ENCODE measurements at places on chromosomes 3 and 15.

DNA sequence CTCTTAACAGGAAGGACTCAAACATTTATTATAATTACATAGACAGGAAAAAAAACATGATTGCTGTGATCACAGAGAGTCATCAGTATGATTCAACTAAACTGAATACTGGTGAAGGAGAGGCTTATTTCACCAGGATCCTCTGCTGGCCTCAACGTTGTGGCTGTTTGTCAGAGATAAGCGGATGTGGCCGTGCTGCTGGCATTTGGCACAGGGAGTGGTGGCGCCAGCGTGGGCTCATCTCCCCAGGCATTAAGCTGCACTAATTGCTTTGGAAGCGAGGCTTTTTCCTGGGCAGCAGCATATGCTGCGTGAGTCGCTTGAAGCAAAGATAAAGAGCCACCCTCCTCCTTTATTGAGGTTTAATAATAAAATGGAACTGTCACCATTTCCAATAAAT lies 306.7 kb downstream of the LRTM1 start:
- no peak for DNase-seq

DNA sequence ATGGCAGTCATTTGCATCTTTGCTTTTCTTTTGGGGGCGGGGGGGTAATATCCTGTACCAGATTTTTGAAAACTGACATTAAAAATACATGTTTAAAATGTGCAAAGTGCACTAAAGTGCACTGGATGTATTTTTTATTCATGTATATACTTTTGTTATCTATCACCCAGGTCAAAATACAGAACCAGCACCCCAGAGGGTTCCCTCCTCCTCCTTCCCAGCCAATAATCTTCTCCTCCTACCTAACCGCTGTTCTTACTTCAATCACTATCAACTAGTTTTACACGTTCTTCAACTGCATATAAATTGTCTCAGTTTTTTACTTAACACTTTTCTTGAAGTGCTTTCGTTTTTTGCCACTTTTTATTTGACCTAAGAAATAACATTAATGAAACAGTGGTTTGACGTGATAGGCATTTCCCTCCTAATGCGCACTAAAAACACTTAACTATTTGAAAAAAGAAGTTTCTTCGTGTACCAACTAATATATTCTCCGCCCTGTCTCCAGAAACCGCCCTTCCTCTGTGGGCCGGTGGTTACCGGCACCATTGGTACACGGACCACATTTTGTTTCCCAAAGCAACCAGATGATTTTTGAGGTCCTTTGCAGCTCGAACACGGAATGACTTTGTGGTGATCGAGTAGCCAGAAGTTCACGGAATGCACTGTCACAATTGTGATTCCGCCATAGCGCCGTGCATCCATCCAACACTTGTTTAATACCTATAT lies 836 bp upstream of the AKAP13 start:
- DNase-seq, result peak; percentile 31

DNA sequence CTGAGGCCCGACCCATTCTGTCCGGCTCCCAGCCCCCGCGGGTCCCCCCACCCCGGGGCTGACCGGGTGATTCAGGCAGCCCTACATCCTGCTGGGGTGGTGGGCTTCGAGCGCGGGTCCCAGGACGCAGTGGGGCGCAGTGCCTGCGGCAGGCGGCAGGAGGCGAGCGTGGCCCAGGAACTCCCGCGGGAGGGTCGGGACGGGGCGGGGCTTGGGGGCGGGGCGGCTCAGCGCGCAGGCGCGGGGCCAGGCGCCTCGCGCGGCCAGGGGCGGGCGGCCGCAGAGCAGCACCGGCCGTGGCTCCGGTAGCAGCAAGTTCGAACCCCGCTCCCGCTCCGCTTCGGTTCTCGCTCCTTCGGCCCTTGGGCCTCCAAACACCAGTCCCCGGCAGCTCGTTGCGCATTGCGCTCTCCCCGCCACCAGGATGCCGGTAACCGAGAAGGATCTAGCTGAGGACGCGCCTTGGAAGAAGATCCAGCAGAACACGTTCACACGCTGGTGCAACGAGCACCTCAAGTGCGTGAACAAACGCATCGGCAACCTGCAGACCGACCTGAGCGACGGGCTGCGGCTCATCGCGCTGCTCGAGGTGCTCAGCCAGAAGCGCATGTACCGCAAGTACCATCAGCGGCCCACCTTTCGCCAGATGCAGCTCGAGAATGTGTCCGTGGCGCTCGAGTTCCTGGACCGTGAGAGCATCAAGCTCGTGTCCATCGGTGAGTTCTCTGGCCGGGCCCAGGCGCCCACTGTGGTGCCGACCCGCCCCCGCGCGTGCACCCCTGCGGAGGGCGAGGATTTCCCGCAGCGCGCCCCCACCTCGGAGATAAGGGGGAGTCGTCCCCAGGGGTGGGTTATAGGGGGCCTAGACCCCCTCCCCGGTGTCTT lies at the start of gene FLNB:
Gene FLNB, plus strand, starts transcription at position 282 of the 885 bp plus-strand sequence. Its CDS starts 143 bp downstream, at position 425.
- DNase-seq, result peak; percentile 70

- no peak for DNase-seq
Measured at GRCh38 chr3:59386165-59386564, 336.3 kb upstream of the CFAP20DC start.

GRCh38 chr3:11001658-11002021 lies 9.1 kb downstream of the SLC6A1 start:
- no peak for DNase-seq

- no peak for DNase-seq
Measured at GRCh38 chr3:24494618-24495325, at the start of gene THRB. Gene THRB, minus strand, starts transcription at chr3:24494850.

GRCh38 chr3:196620161-196620604 lies 19.3 kb upstream of the NRROS start:
- no peak for DNase-seq

GRCh38 chr3:164806188-164806587 lies 272.1 kb downstream of the SI start:
- DNase-seq, result no peak

DNA sequence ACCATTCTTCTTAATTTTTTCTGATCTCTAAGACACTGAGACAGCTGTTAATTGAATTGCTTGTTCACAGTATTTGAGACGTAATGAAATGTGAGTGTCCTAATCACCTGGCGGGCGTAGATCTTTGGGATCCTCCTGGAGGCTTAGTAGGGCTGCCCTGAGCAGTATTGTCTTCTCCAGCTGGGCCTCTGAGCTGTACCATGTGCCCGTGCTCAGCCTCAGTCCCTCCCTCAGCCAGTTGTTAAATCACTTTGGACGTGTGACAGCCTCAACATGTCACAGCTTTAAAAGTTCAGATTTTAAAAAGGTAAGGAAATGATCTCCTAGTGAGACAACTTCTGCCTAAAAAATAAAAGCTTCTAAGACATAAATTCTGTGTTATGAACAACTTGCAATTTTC lies 35.5 kb downstream of the IGF1R start:
- no peak for DNase-seq

- no peak for DNase-seq
Measured at GRCh38 chr3:4949659-4950058, 29.6 kb upstream of the BHLHE40 start.

DNA sequence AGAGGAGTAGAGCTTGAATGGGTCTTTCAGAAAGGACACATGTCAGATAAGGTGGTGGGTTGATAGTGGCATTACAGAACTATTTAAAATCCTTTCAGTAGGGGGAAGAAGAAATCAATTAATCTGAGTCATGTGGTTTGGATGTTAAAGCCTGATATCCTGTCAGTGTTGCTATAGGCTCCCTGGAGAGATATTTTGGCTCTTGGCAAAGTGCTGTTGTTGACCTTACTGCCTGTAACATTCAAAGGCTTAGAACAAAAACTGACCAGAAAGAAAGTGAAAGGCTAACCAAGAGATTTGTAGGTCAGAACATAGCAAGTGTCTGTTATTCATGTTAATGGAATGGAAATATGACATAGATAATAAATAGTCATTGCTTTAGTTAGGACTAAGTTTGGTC lies 552.9 kb downstream of the DIPK2A start:
- DNase-seq, result no peak

GRCh38 chr3:162719684-162720341 lies 1223.2 kb downstream of the OTOL1 start:
- no peak for DNase-seq

- DNase-seq, result no peak
Measured at GRCh38 chr15:76401285-76401684, 64.7 kb downstream of the ISL2 start.

DNA sequence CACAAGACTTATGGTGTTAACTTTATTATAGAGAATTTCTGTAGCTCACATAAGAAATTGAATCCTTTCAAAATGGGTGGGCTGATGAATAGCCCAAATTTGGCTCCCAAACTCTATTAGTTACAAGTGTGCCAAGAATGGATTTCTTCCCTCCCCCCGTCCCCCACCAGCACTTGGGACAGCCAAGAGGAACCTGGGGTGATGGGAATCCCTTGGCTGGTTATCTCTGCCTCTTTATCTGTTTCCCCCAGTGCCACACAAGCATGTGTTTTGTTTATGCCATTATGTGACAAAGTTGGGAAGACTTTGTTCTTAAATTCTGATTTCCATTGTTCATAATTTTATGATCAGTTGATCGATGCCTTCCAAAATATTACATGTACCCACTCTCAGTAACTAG lies 28.3 kb downstream of the CMSS1 start:
- DNase-seq, result no peak

DNA sequence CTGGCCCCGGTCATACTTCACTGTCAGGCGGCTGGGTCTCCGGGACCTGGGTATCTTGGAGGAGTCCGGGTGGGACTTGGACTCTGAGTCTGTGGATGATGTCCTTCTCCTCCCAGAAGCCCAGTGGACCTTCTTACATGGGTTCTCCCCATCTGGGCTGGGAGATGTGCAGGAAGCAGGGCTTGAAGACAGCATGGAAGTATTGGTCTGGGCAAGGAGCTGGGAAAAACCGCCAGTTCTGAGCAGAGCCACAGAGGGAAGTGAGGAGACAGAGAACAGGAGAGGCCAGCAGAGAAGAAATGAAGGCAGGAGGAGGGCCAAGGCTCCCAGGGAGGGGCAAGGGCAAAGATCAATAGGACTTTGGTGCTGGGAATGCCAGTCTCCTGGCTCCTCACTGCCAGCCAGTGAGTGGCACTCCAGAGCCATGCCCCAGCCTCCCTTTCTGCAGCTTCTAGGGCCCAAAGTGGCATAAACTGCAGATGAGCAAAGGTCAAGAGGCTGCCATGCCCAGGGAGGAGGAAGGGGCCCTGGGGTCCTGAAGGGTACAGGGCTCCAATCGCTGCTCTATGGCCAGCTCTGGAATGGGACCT lies at the start of gene PPP1R14D:
Gene PPP1R14D, minus strand, starts transcription at position 262 of the 590 bp plus-strand sequence. Its CDS starts 67 bp downstream, at position 195.
- DNase-seq, result no peak

DNA sequence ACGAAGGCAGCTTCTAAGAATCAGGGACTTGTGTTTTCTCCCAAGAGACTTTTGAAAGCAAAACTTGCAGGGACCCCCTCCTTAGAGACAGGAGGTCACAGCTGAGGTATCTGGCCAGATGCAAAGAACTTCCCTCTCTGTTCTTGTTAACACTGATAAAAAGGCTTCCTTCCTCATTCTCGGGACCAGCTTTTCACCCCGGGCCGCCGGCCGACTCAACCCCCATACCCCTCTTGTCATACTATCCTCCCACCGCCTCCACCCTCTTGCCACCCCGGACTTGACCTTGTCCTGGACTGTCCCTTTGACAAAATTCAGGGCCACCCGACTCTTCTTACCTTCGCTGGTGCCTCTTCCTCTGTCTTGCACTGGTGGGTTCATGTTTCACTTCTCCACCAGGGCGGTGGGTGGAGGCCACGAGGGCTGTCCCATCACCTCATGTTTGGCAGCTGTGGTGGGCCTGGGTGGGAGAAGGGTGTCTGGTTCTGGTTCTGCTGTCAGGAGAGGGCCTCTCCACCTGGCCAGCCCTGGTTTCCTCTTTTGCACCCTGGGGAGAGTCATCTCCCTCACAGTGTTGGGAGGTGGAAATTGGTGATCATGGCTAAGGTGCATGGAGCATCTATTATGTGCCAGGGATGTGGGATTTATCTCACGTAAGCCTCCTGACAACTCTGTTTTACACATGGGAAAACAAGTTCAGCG lies 32.5 kb downstream of the BHLHE40 start:
- DNase-seq, result peak; percentile 20

DNA sequence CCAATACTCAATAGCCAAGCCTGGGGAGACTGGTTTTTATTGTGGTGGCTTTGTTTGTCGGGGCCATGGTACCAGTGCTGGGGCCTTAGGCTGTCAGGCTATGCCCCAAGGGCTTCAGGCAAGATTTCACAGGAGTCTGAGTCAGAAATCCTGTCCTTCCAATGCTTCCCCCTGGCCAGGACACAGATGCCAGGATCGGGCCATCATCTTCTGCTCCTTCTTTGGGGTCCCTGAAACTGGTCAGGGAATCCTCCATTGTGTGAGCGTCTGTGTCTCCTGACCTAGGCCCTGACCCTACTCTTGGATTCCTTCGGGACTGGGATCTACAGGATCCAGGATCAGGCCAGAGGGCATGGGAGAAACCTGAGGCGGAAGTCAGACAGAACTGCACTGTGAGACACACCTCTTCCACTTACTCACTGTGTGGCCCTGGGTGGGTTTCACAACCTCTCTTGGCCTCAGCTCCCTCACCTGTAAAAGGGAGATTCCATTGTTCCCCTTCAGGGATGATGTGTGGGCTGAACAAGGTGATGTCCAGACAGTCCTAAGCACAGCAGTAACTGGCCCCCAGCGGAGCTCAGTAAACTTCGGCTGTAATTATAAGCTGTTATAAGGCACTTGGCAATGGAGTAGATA lies 292.7 kb downstream of the UACA start:
- no peak for DNase-seq

DNA sequence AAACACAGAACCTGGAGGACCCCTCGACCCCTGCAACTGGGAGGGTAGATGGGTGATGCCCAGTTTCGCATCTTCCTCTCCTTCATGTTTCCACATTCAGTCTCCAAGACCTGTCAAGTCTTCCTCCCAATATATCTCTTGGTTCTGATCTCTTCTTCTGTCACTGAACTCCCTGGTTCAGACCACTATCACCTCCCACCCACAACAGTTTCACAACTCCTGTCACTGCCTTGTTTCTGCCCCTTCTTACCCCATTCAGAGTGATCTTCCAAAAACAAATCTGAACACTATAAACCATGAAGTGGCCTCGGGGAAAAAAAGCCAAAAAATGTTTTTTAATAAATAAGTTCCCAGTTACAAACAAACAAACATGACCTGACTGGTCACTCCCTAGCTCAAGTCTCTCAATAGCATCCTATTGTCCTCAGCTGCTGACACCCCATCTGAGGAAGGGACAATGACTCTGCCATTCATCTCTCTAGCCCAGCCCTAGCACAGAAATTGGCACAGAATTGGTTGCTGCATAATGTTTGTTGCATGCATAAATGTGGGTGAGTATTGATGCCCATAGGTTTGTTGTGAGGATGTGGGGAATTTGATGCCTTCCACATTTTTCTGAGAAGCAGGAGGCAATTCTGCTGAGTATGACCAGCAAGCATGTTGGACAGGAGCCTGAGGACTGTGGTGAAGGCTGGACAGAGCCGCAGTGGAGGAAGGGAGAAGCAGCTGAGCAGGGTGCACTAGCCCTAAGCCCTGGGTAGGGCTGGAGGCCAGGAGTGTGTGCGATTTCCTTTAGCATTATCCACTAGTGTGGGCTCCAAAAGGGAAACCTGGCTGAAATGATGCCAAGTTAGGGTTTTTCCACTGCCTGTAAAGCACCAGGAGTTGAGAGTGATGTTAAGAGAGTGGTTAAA lies 12.2 kb upstream of the XYLB start:
- DNase-seq, result no peak

GRCh38 chr15:67815036-67815592 lies 10.2 kb upstream of the SKOR1 start:
- no peak for DNase-seq
